ENCODE measurements at places on chromosomes 16 and 17.

DNA sequence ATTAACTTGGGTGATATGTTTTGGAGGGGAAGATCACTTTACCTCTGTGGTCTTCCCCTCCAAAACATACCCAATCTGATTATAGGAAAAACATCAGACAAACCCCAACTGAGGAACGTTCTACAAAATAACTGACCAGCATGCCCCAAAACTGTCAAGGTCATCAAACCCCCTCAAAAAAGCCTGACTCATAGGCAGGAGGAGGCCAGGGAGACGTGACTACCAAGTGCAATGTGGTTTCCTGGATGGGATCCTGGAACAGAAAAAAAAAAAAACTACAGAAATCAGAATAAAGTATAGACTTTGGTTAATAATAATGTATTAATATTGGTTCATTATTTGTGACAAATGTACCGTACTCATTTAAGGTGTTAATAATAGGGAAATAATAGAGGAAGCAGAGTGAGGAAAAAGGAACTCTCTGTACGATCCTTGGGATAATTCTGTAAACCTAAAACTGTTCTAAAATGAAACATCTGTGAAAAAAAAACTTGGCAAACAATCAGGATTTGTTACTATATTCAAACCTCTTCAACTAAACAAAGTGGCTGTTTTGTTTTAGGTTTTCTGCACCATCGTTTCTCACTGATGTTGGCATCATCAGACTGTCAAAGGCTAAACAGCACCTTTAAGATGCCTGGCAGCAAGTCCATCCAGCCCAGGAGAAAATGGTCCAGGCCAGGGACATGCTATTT lies 266.7 kb upstream of the SDK2 start:
- no peak for DNase-seq

- DNase-seq, result no peak
Observed at GRCh38 chr16:12658506-12658905, 145.2 kb downstream of the CPPED1 start.

DNA sequence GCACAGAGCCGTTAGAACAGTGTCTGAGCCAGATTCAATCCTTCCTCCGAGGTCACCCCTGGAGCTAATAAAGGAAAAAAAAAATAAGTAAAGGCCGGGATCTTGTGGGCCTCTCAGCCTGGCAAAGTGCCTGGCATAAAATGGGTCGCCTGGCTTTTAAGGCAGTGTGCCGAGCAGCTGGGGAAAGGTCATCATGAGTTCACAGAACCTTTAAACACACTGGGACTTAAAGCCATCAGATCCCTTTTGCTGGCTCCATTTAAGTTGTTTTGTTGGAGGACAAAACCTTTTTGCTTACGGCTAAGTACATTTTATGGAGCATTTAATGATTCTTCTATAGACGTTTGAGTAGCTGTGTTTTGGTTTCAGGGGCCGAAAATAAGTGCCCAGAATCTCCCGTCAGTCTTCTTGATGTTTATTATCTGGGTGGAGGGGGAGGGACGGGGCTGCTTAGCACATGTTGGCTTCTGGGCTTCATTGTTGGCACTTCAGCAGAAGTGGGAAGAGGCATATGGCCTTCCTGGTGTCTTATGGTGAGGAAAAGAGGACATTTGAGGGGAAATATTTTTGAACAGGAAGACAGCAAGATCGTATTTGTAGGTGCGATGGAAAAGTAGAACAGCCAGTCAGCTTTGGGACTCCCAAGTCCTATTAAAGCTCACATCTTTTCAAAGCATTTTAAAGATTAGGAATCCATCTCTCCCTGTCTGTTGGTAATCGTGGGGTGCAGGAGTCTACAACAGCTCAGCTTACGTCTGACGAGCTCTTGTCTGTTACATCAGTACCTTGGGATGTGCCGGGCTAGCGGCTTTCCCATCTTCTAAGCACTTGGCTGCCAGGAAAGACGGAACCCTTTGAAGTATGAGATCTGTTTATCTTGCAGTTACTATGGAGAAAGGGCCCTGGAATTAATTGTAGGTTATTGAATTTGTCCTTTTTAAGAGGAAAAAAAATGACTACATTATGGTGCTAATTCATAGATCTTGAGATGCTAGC lies 31.1 kb downstream of the RBFOX1 start:
- no peak for DNase-seq

- no peak for DNase-seq
Observed at GRCh38 chr17:19727501-19728078, 11.2 kb upstream of the SLC47A2 start.

- no peak for DNase-seq
Observed at GRCh38 chr17:72525225-72526015, 404.6 kb downstream of the SOX9 start.

- DNase-seq, result no peak
Observed at GRCh38 chr16:8199390-8199789, 390.9 kb downstream of the TMEM114 start.

DNA sequence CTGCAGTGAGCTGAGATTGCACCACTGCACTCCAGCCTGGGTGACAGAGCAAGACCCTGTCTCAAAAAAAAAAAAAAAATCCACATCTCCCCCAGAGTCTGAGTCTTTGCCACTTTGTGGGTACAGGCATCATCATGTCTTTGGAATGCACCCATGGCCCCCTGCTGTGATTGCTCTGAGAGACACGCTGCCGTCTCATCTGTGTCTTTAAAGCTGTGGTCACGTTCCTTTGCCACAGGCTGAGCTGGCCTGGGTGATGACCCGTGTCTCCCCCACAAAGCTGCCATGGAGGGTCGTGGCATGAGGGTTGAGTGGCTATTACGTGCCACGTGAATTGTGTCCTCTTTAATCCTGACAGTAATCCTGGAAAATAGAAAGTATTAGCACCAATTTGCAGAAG lies 20.2 kb downstream of the CRISPLD2 start:
- no peak for DNase-seq

DNA sequence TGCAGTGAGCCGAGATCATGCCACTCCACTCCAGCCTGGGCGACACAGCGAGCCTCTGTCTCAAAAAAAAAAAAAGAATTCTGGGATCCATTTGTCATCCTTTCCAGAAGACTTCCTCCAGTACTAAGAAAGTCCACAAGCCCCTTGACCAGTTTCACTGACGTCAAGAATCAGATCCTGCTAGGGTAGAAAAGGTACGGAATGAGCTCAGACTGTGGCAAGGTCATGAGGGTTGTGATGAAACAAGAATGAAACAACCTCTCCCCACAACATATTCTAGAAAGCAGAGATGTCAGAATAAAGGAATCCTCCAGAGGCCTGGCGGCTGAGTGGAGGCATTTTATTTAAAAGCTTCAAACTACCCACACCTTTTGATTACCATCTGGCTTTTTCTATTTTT lies 29.9 kb downstream of the TRAF4 start:
- no peak for DNase-seq

GRCh38 chr17:64161380-64162176 lies 31.6 kb upstream of the ERN1 start:
- DNase-seq, result no peak

GRCh38 chr17:351875-352420 lies 659 bp downstream of the RPH3AL start:
- no peak for DNase-seq

DNA sequence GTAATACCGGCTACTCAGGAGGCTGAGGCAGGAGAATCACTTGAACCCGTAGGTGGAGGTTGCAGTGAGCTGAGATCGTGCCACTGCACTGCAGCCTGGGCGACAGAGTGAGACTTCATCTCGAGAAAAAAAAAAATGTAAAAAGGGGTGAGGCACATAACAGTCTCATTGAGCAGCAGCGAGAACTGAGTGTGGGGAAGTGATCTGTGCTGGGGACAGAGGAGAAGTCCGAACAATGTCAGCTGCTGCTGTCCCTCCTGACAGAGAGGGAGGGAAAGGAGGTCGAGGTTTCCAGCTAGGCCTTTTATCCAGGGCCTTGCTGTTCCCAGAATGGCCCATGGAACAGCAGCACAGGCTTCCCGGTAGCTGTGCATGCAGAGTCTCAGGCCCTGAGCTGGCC lies 14.0 kb downstream of the C16orf74 start:
- no peak for DNase-seq

DNA sequence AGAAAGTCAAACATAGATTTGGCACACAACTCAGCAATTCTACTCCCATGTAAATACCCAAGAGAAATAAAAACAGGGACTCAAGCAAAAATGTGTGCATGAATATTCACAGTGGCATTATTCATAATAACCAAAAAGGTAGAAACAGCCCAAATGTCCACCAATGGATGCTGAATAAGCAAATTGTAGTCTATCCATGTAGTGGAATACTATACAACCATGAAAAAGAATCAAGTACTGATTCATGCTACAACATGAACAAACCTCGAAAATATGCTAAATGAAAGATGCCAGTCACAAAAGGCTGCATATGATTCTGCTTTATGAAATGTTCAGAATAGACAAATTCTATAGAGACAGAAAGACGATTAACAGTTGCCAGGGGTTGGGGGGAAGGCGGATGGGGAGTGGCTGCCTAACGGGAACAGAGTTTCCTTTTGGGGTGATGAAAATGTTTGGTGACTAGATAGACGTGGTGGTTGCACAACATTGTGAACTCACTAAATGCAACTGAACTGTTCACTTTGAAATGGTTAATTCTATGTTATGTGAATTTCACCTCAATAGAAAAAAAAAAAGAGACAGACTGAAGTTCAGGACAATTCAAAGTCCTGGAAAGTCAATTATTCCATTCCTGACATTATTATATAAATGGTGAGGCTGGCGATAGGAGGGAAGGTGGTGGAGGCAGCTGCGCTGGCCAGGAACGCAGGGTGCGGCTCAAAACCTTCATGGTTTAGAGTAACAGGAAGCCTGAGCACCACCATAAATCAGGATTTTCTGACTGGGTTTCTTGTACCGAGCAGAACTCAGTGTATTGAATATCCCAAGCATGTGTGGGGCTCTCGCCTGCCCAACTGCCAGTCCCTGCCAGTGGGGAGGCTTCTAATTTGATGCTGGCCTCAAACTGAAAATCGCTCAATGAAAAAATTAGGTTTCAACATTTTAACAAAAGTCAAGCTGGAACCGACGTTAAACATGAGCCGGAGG lies 300.9 kb downstream of the C16orf95 start:
- no peak for DNase-seq

- DNase-seq, result no peak
Observed at GRCh38 chr17:81572563-81573168, 20.5 kb upstream of the FAAP100 start.

DNA sequence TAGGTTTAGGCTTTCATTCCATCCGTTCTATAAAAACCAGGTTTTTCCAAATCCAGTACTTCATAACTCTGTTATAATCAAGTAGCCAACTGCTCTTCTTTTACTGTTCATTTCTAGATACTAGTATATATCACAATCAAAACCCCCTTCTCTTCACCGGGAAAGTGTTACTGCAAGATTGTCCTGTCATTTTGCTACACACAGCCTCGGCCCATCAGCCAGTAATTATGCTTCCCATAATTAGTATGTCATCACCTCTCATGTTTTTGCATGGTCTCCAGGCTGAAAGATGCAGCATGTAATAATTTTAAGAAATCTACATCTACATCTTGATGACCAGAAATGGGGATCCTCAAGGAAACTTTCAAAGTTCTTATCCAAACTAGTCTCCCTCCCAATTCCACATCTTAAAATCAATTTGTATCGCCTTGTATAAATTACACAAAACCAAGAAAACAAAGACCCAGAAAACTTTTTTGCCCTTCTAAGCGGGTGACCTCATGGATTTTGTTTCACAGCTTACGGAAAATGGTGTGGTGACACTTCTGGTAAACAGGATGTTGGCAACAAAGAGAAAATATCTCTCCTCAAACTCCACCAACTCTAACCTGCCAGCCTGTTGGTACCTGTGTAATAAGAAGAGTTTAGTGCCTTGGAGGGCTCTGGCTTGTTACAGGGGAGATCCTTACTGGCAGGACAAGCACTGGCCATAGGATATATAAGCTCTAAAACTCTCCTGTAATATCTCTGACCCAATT lies 9.3 kb downstream of the TACO1 start:
- DNase-seq, result peak; percentile 73

DNA sequence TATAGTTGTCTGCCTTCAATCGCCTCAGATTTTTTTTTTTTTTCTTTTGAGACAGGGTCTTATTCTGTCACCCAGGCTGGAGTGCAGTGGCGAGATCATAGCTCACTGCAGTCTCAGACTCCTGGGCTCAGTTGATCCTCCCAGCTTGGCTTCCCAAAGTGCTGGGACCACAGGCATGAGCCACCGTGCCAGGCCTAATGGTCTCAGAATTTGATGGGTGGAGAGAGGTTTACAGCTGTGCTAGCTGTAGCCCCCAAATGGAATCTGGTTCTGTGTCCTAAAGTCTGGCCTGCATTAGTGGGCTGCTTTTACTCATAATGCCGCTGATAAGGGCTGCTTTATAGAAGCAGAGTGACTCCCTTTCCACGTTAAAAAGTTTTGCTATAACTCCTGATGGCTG lies 5.1 kb downstream of the ZNRF1 start:
- no peak for DNase-seq

DNA sequence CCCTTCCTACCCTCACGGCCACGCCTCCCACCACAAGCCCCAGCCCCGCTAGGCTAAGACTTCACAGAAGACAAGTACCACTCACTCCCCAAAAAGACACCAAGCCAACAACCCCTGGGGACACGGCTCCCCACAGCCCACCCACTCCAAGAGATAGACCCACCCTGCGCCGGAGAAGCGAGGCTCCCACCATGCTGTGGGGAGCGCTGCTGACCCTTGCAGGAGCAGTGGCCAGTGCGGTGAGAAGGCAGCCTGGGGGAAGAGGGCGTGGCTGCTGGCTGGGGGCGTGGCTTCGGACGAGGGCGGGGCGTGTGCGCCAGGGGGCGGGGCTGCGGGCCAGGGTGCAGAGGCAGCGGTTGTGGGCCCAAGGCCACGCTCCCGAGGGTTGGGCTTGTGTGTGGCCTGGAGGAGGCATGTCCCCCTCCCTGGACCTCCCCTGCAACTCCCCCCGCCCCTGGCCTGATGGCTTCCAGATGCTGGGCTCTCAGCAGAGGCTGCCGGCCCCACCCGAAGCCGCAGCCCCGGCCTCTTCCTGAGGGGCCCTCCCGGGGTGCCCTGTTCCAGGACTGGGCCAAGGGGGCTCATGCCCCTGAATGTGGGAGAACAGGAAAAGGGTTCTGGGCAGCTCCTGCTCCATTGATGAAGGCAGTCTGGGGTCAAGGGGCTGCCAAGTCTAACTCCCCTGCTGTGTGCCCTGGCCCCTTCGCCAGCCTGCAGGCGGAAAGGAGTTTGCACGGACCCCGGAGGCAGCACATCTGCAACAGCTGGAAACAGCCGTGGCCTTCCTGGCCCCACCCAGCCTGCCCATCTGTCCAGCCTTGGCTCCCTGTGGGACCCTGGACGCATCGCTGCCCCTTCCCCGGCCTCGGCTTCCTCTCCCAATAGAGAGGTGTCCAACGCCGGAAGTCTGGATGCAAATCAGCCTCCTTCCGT lies 9.1 kb downstream of the TFAP4 start:
- no peak for DNase-seq

All from CD4-positive, alpha-beta T cell treated with Interleukin-10 for 1 hour (primary cell).